ENCODE measurements at places on chromosomes 1 and 21. TPM values are rescaled to one million over a fixed set of nuclear protein-coding genes. Genes with fewer than 3 reads are reported as not detected.

RAB3B gene
- 6.1 TPM for total RNA-seq

GRCh38 chr1:19070891-19071621, 114.6 kb upstream of the IFFO2 start:
- no peak overlapping the region for H3K4me3 ChIP-seq
- peaks cover 76% of the 10 kb centered on the region for H3K4me1 ChIP-seq

DNA sequence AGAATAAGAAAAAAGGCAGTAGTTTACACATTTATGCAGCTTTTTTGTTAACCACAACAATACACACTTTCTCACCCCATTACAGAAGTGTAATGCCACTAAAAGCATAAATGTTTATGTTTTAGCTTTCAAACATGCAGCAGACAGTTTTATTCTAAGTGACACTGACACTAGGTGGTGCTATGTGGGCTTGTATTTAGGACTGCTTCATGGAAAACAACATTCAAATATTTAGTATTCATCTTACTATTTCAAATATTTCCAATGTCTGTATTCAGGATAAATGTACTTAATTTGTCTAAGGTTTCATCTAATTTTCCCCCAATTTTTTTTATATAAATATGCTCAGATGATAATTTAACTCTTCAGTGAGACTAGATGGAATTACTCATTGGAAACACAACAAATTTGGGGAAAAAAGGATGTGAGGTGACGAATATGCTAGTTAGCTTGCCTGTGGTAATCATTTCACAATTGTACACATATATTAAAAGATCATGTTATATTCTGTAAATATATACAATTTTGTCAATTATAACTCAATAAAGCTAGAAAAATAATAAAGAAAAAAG, 71.4 kb downstream of the USP1 start:
- no peak for DNase-seq
- H3K27ac ChIP-seq: no peak overlapping the region
- H3K27me3 ChIP-seq: no peaks in the 10 kb centered on the region
- peaks cover 38% of the 10 kb centered on the region for H3K36me3 ChIP-seq

DNA sequence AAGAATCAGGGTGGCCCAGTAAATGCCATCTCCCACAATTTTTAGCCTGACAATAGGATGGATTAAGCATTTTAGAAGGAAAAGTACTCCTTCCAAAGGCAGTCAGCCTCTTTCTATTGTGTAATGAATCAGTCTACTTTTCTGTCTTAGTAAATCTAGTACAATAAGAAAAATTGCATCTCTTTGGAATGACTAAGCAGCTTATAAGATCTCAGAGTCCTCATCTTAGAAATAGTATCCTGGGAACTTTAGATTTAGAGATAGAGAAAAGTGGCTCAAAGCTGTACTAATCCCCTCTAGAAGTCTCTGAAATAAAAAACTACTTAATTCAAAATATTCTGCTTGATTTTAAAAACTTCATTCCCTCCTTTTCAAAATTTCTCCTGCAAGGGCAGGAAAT, 81.4 kb downstream of the SLC44A5 start:
- H3K36me3 ChIP-seq: no peaks in the 10 kb centered on the region
- no peaks in the 10 kb centered on the region for H3K27me3 ChIP-seq
- no peak for DNase-seq
- H3K27ac ChIP-seq: no peak overlapping the region

DNA sequence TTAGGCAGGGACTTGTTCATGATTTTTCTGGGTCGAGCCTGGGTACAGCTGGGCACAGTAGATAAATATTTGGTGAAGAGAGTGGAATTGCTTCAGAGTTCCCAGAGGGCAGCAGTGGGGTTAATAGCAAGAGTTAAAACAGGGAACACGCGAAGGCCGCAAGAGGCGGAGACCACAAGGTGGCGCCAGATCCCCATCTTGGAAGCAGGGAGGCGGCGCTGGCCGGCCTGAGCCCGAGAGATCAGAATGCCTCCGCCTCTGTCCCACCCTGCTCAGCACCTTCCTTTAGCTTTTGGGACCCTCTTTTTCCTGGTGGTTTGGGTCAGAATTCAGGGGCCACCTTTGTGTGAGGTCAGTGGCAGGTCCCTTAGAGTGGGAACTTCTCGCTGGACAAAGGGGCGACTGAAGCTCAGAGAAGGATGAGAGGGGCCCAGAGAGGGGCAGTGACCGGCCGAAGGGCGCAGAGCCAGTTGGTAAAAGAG, 6.5 kb upstream of the PADI2 start:
- DNase-seq: peak; percentile 89
- H3K4me3 ChIP-seq: no peak overlapping the region
- H3K27ac ChIP-seq: no peak overlapping the region
- H3K36me3 ChIP-seq: no peaks in the 10 kb centered on the region
- peaks cover 7% of the 10 kb centered on the region for H3K4me1 ChIP-seq

- no peaks in the 10 kb centered on the region for H3K36me3 ChIP-seq
- no peak for DNase-seq
- peaks cover 7% of the 10 kb centered on the region for H3K4me1 ChIP-seq
- no peak overlapping the region for H3K4me3 ChIP-seq
- H3K27me3 ChIP-seq: no peaks in the 10 kb centered on the region
Observed at GRCh38 chr1:219062161-219062560, 111.5 kb upstream of the LYPLAL1 start.

MIXL1 gene
- not detected for total RNA-seq

LYPD8 gene
- total RNA-seq: not detected

DNA sequence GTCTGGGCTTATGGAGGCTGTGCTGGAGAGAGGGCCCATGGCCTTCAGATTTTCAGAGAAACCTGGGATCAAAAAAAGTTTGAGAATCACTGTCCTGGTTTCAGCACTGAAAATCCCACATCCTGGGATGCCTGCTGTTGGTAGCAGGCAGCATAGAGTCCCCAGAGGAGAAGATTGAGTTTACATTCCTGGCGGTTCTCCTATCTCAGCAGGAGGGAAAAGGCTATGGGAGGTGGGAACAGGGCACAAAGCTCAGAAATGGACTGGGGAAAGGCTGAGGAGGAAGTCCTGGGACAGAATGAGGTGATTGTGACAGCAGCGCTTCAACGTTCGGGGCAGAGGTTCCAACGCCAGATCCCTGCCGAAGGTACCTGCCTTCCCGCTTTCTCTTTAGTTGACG, 103.4 kb downstream of the ETS2 start:
- H3K27me3 ChIP-seq: no peaks in the 10 kb centered on the region
- H3K4me3 ChIP-seq: no peak overlapping the region
- no peak for DNase-seq
- H3K4me1 ChIP-seq: peaks cover 85% of the 10 kb centered on the region

FCMR gene
- total RNA-seq: 2.9 TPM

DNA sequence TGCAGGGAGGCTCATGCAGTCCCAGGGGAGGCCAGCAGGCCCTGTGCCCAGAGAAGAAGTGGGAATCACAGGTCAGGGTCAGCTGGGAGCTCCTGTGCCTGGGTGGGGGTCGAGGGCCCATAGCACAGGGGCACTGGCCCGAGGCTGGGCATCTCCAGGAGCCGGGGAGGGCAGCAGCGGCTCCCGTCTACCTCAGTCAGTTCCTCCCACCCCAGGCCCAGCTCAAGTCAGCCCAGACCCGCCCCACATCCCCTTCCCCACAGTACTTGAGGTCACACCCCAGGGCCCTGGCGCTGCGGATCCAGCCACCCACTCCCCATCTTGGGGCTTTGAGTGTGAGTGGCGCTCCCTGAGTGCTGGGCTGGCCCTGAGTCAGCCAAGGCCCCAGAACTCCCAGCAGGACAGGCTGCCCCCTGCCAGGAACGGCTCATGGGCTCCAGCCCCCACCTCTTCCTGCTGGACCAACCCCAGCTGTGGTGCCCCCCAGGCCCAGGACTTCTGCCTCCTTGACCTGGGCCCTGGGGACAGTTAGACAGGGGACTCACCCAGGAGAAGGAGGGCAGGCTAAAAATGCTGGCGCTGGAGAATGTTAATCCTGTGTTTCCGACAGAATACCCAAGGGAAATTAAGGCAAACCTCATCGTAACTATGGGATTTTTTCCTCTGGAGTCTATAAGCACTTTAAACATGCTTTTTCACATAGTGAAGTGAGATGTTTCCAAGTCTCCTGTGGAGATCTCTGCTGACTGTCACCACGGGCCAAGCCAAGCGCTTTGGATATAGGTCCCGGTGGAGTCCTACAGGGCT, 68.8 kb upstream of the COL6A1 start:
- no peak overlapping the region for H3K27ac ChIP-seq
- DNase-seq: no peak
- H3K4me1 ChIP-seq: peaks cover 4% of the 10 kb centered on the region
- H3K4me3 ChIP-seq: no peak overlapping the region
- no peaks in the 10 kb centered on the region for H3K36me3 ChIP-seq
- no peaks in the 10 kb centered on the region for H3K27me3 ChIP-seq

Data from suprapubic skin (tissue), 4 donors.